Left ventricle myocardium inferior (tissue), 1 donor: ENCODE measurements at places on chromosomes 1 and 21.

- H3K36me3 ChIP-seq = no peaks in the 10 kb centered on the region
- H3K27ac ChIP-seq = no peak overlapping the region
- DNase-seq = no peak
- no peak overlapping the region for H3K4me3 ChIP-seq
- H3K27me3 ChIP-seq = no peaks in the 10 kb centered on the region
These were observed 5.1 kb upstream of the FRRS1 start for GRCh38 chr1:99771513-99771918.

DNA sequence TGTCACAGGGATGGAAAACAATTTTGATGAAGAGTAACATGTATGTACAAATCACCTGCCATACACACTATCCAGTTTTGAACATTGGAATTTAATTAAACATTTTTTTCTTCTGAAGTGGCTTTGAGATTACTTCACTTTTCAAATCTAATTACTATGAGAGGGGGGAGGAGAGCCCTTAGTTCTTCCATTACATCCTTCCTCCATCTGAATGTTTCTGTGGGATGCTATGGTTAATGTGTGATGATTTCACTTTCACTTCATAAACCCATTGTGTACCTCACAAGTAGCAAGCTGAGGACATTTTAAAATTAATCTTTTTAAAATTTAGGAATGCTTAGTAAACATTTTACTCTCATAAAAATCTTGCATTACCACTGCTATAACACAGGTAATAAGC, 156.9 kb downstream of the RUNX1 start:
- peaks cover 88% of the 10 kb centered on the region for H3K27me3 ChIP-seq
- no peak overlapping the region for H3K4me3 ChIP-seq
- no peak overlapping the region for H3K27ac ChIP-seq
- DNase-seq = no peak

GRCh38 chr1:112701227-112702066, 5.5 kb downstream of the RHOC start:
- peaks cover 48% of the 10 kb centered on the region for H3K36me3 ChIP-seq
- peak overlapping the region; percentile 43 for H3K4me3 ChIP-seq
- peak overlapping the region; percentile 99 for H3K27ac ChIP-seq
- no peaks in the 10 kb centered on the region for H3K27me3 ChIP-seq
- H3K4me1 ChIP-seq = peaks cover 88% of the 10 kb centered on the region

- no peaks in the 10 kb centered on the region for H3K4me1 ChIP-seq
- H3K36me3 ChIP-seq = peaks cover 78% of the 10 kb centered on the region
- DNase-seq = no peak
- no peak overlapping the region for H3K27ac ChIP-seq
- no peak overlapping the region for H3K4me3 ChIP-seq
- no peaks in the 10 kb centered on the region for H3K27me3 ChIP-seq
These were observed 15.4 kb downstream of the ST7L start for GRCh38 chr1:112603541-112603940.

- peaks cover 39% of the 10 kb centered on the region for H3K27me3 ChIP-seq
- peak overlapping the region; percentile 73 for H3K4me3 ChIP-seq
- H3K36me3 ChIP-seq = no peaks in the 10 kb centered on the region
- no peak overlapping the region for H3K27ac ChIP-seq
- DNase-seq = no peak
These were observed 623 bp downstream of the PTPRF start for GRCh38 chr1:43531107-43531905.

- H3K36me3 ChIP-seq = no peaks in the 10 kb centered on the region
- H3K27me3 ChIP-seq = no peaks in the 10 kb centered on the region
- peak; percentile 93 for DNase-seq
- peak overlapping the region; percentile 24 for H3K4me3 ChIP-seq
- H3K27ac ChIP-seq = peak overlapping the region; percentile 89
These were observed 28.5 kb upstream of the ECE1 start for GRCh38 chr1:21318714-21319159.

GRCh38 chr1:217253351-217253750, 377.5 kb downstream of the GPATCH2 start:
- no peaks in the 10 kb centered on the region for H3K27me3 ChIP-seq
- H3K4me3 ChIP-seq = no peak overlapping the region
- H3K27ac ChIP-seq = no peak overlapping the region

DNA sequence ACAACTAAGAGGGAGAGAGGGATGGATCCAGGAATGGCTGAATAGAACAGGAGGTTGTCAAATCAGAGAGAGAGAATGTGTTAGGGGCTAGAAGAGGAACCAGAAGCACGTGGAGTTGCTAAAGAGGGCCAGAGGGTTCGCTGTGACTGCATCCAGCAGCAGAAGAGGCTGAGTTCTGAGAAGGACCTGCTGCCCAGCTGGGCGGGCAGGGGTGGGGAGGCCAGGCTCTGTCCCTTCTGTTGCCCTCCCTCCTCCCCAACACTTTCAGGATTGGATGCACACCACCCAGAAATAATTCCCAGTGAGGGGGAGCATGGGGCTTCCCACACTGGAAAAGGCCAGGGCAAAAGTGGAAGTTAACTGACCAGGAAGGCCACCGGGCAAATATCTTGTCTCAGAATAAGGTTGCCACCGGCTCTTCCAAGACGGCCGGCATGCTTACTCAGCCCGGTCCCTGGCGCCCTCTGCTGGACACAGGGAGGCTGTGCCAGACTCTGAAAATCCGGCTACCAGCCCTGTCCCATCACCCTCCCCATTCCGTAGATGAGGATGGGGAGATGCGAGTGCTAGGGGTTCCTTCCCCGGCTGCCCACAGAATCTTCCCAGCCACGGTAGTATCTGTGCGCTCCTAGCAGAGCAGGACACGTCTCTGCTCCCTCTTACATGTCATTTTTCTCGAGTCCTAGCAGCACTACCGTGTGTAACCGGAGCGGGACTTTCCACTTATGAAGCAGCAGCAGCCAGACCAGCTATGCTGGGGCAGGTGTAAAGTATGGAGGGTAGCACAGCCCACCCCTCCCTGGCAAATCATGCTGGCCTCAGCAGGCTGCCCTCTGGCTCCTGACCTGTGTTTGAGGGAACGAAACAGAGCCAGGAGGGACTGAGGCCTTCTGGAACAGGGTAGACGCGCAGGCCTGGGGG, 46.8 kb upstream of the A3GALT2 start:
- H3K36me3 ChIP-seq = peaks cover 16% of the 10 kb centered on the region
- no peaks in the 10 kb centered on the region for H3K27me3 ChIP-seq
- peak overlapping the region; percentile 91 for H3K27ac ChIP-seq
- H3K4me1 ChIP-seq = peaks cover 74% of the 10 kb centered on the region

- H3K4me3 ChIP-seq = no peak overlapping the region
- H3K36me3 ChIP-seq = no peaks in the 10 kb centered on the region
- peaks cover 28% of the 10 kb centered on the region for H3K27me3 ChIP-seq
- DNase-seq = no peak
These were observed 649 bp upstream of the LDLRAD1 start for GRCh38 chr1:54018635-54019034.

DNA sequence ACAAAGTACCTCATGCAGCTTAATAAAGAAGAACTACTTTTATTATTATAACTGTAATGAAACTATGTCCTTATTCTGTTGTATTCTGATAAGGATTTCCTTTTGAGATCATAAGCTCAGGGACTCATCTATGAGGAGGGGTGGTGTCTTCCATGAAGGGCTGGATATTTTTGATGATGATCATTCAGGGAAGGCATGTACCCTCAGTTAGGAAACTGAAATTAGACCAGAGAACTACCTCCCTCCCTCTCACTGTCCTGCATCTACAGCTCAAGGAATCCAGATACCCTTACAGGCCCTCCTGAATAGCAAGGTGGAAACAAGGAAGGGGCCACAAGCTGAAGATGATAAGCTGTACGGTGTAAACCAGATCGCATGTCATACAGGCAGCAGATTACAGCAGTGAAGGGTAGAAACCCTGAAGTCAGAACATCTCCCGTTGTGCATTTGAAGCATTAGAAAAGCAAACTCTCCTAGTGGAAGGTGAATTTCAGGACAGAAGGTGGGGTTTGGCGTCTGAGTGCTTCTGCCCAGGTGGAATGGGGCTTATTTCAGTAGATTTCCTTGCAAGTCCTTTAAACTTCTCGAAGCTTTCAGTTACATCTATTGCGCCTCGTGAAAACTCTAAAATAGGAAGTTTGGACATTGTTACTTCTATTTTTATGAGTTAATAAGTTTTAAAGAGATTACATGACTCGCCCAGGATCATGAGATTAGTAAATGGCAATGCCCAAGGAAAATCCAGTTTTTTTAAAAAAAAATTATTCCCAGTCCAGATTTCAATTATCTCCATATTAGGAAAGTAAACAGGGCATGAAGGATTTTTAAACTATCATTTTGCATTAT, 101.1 kb upstream of the HNRNPU start:
- peak overlapping the region; percentile 69 for H3K27ac ChIP-seq
- H3K36me3 ChIP-seq = no peaks in the 10 kb centered on the region
- no peak for DNase-seq
- H3K4me1 ChIP-seq = peaks cover 58% of the 10 kb centered on the region
